ENCODE measurements at places on chromosomes 3 and 15.
A peak's percentile ranks its signal among the peaks of the same experiment; 100 is the strongest.

GRCh38 chr15:52424856-52425431 lies 103.7 kb downstream of the MYO5A start:
- no peak overlapping the region for H3K27ac ChIP-seq
- H3K27me3 ChIP-seq = no peaks in the 10 kb centered on the region
- H3K36me3 ChIP-seq = no peaks in the 10 kb centered on the region
- H3K4me1 ChIP-seq = no peaks in the 10 kb centered on the region
- no peak for DNase-seq

- H3K4me3 ChIP-seq = no peak overlapping the region
- H3K4me1 ChIP-seq = no peaks in the 10 kb centered on the region
- H3K36me3 ChIP-seq = no peaks in the 10 kb centered on the region
These were observed 105.5 kb downstream of the NLGN1 start for GRCh38 chr3:173502983-173503568.

- H3K4me3 ChIP-seq = no peak overlapping the region
- no peak for DNase-seq
- no peak overlapping the region for H3K27ac ChIP-seq
- no peaks in the 10 kb centered on the region for H3K36me3 ChIP-seq
These were observed 54.8 kb upstream of the LMCD1 start for GRCh38 chr3:8446845-8447244.

DNA sequence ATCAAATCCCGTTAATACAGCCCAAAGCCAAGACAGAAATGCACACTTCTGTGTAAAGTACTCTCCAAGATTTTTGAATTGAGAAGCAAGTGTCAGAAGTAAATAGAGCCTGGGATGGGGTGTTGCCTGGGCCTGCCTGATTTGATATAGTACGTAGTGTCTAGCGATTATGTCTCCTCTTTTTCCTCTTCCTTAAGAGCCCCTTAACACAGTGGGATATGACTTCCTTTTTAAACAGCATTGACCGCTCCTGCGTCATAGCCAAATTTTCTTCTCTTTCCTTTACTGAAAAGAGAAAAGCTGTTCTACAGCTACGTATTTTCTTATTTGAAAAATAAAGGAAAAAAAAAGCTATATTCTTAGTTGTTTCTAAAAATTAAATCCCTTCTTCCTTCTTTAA lies 97.7 kb downstream of the PLCL2 start:
- H3K36me3 ChIP-seq = no peaks in the 10 kb centered on the region
- no peak overlapping the region for H3K4me3 ChIP-seq
- no peak for DNase-seq

GRCh38 chr3:145422556-145422955 lies 738.4 kb downstream of the PLOD2 start:
- no peaks in the 10 kb centered on the region for H3K27me3 ChIP-seq
- no peaks in the 10 kb centered on the region for H3K36me3 ChIP-seq
- H3K4me3 ChIP-seq = no peak overlapping the region
- no peak for DNase-seq

DNA sequence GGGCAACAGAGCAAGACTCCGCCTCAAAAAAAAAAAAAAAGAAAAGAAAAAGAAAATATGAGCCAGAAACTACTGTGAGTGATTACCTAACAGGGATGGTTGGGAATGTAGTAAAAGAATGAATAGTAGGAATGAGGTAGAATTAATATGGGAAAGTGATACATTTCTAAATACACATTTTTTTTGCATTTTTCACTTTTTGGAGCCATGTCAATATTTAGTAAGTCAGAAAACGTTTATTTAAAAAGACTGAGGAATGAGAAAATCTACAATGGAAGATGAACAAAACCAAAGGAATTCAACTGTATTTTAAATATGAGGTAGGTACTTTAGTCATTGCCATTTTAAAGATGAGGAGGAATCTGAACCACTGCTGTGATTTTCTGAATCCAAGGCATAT lies 817.2 kb upstream of the CADM2 start:
- H3K27me3 ChIP-seq = no peaks in the 10 kb centered on the region
- no peaks in the 10 kb centered on the region for H3K4me1 ChIP-seq
- H3K36me3 ChIP-seq = no peaks in the 10 kb centered on the region

- no peaks in the 10 kb centered on the region for H3K4me1 ChIP-seq
- no peaks in the 10 kb centered on the region for H3K36me3 ChIP-seq
- H3K27me3 ChIP-seq = no peaks in the 10 kb centered on the region
- peak overlapping the region; percentile 63 for H3K4me3 ChIP-seq
- DNase-seq = peak; percentile 57
These were observed 332.1 kb downstream of the ARRDC4 start for GRCh38 chr15:98292442-98293240.

- no peak overlapping the region for H3K27ac ChIP-seq
- no peaks in the 10 kb centered on the region for H3K27me3 ChIP-seq
These were observed 76.8 kb upstream of the ARL6 start for GRCh38 chr3:97687734-97688133.

- DNase-seq = no peak
- H3K4me1 ChIP-seq = peaks cover 13% of the 10 kb centered on the region
- no peak overlapping the region for H3K27ac ChIP-seq
- H3K36me3 ChIP-seq = no peaks in the 10 kb centered on the region
- no peaks in the 10 kb centered on the region for H3K27me3 ChIP-seq
These were observed 1076.8 kb downstream of the TUSC7 start for GRCh38 chr3:117786349-117786748.

- no peak for DNase-seq
- no peaks in the 10 kb centered on the region for H3K27me3 ChIP-seq
- H3K4me1 ChIP-seq = no peaks in the 10 kb centered on the region
- H3K27ac ChIP-seq = no peak overlapping the region
- no peaks in the 10 kb centered on the region for H3K36me3 ChIP-seq
These were observed 148.0 kb upstream of the NR2E3 start for GRCh38 chr15:71662306-71662705.

DNA sequence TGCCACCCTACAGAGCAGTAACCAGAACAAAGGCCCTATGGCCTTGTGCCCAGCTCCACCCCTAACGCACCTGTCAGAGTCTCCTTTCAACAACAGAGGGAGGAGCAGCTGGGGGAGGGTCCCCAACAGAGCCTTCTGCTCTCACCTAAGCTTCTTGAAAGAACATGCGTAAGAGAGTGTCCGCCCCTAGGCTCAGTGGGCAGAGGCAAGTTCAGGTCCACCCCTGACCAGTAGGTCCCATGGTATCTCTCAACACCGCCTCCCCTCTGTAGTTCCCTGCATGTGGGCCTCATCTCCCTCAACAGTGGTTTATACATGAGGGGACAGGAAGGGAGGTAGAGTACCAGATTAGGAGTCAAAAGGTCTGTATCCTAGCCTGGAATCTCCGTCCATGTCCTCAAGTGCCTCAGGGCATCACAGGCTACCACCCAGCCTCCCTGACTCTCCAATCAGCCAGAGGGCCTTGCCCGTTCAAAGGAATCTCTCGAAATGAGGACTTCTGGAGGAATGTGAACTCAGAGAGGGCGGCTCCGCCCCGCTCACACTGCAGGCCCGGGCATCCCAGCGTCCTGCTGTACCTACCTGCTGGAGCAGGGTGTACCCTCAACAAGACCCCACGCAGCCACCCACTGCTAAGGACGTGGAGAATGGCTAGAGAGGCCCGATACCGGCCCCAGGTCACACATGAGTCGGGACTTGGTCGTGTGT lies 680 bp downstream of the POC1A start:
- peaks cover 10% of the 10 kb centered on the region for H3K4me1 ChIP-seq
- no peaks in the 10 kb centered on the region for H3K27me3 ChIP-seq
- H3K36me3 ChIP-seq = peaks cover 20% of the 10 kb centered on the region
- DNase-seq = no peak

Measured in neuronal stem cell (in vitro differentiated cells).